Cortex of kidney (tissue), 1 donor: ENCODE measurements at places on chromosomes 2 and 18.

DNA sequence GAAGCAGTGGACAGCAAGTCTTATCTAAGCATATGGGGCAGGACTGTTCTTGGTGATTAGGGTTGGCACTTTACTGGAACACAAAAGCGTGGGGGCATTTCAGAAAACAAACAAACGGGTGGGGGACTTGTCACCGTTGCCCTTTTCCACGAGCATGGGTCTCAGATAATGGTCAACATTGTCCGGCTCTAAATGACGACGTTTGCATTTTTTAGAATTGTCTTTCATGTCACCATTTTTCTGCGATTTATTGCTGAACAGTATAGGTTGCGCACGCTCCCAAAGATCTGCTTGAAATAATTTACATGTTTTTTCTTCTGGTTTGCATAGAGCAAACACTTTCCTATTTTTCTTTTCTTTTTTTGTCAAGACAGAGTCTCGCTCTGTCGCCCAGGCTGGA is 46.6 kb upstream of the TBC1D8 start:
- DNase-seq, result no peak

GRCh38 chr2:190511104-190511503 is 23.4 kb downstream of the NEMP2 start:
- no peak for DNase-seq

GRCh38 chr2:235999011-235999410 is 169.2 kb downstream of the GBX2 start:
- no peak for DNase-seq

DNA sequence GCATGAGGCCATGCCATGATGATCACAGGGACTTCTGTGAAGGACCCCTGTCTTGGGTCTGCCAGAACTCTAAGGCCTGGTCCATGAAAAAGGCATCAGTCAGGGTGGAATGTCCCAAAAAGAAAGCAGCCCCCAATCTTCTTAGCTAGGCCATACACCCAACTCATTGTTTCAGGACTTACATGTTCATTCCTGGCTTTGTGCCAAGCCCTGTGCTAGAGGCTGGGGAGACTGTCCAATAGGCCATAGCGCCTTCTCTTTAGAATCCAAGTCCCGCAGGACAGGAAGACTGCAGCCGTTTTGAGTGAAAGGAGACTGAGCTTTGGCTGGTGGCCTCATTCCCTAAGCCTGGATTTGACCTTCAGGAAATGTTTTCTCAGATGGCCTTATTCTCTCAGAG is 247.3 kb downstream of the PRKCE start:
- DNase-seq, result no peak

DNA sequence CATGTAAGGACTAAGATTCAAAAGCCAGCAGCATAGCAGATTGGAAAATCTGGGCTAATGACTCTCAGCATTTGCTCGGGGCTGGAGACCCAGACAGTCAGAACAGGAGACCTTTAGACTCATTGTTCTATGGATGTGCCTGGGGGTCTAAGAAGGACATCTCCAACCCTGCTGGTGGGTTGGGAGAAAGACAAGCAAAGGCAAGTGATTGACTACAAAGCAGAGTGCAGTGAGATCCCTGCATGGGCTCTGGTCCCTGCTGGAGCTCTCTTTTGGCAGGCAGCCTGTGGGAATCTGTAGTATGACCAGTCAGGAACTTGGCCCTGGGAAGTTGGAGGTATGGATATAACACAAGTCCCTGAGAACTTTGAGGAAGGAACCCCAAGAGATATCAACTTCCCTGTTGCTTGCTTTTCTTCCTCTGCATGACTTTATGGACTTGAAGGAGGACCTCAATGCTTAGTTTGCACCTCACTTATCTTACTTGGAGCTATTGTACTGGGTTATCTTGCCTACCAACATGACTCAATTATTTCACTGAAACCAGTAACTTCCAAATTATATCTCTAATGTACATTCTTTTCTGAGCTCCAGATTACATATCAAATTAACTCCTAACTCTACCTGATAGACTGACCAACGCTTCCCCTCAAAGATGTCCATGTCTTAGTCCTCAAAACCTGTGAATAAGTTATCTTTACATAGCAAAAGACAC is 236.0 kb downstream of the CYRIA start:
- no peak for DNase-seq

GRCh38 chr2:137168552-137168951 is 403.2 kb downstream of the THSD7B start:
- no peak for DNase-seq

- no peak for DNase-seq
Measured at GRCh38 chr2:61774351-61774750, 79.5 kb downstream of the FAM161A start.

DNA sequence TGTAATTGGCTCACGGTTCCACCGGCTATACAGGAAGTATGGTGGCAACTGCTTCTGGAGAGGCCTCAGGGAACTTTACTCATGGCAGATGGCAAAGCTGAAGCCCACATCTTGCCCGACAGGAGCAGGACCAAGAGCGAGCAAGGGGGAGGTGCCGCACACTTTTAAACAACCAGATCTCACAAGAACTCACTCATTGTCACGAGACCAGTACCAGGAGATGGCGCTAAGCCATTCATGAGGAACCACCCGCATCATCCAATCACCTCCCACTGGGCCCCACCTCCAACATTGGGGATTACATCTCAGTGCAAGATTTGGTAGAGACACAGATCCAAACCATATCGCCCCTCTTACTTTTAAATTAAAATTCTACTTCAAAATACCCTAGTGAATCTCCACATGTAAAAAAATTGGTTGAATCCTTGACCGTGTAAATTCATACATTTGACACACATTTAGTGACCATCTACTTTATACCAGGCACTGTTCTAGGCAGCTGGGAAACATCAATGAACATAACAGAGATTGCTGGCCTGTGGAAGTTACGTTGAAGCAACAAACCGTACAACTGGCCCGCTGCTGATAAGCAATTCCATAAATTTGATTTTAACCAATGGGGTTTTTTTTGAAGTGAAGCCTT is 87.6 kb downstream of the ALPK2 start:
- DNase-seq, result no peak

- no peak for DNase-seq
Measured at GRCh38 chr2:15840148-15840547, 100.2 kb upstream of the MYCN start.

DNA sequence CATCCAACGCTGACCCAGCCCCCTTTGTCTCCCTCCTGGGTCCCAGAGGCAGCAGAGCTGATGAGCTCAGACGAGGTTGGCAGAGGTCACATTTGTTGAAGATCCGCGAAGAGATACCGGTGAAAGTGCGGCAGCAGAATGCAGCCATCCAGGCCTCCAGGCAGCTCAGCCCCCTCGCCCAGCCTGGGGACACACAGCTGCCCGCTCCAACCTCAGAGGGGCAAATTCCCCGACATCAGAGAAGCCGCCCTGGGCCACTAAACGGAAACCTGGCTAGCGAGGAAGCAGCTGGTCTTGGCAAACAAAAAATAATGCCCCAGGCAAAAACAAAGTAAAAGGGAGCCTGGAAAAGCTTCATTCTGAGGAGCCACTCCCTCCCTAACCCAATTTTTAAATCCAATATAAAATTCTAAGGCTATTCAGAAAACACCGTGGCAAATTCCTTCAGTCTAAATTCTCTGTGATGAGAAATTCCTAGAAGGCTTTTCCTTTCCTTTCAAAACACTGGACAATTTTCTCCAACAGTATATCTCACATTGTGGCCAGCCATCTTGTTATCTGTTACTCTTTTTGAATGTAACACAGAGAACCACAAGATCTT is 262.4 kb downstream of the SS18 start:
- DNase-seq, result no peak

DNA sequence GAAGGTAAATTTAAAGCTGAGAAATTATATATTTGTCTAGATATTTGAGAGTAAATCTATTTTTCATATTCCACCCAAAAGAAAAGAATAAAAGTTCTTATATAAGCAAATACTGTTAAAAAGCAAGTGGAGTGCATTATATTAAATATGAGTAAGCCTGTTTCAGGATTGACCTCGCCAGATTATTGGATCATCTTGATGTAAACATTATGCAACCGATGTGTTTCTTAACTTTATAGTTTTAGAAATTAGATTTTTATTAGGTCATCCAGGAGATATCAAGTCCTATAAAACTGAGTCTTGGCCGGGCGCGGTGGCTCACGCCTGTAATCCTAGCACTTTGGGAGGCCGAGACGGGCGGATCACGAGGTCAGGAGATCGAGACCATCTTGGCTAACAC is 100.3 kb upstream of the MSTN start:
- no peak for DNase-seq

DNA sequence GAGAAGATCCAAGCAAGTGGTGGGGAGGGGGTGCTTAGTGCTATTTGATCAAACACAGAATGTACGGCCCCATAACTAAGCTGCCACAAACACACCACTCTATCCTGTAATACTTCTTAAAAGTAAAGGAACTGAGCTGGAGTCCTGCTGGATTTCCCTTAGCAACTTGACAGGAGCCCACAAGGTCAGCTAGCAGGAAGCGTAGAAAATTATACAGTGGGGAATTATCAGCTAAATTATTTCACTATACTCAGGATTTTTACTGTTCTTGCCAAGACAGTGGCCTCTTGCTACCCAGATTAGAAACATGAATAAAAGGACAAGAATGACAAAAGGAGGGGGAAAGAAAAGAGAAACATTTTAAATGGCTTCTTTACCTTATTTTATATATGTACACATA is 217.1 kb downstream of the ZNF521 start:
- no peak for DNase-seq

DNA sequence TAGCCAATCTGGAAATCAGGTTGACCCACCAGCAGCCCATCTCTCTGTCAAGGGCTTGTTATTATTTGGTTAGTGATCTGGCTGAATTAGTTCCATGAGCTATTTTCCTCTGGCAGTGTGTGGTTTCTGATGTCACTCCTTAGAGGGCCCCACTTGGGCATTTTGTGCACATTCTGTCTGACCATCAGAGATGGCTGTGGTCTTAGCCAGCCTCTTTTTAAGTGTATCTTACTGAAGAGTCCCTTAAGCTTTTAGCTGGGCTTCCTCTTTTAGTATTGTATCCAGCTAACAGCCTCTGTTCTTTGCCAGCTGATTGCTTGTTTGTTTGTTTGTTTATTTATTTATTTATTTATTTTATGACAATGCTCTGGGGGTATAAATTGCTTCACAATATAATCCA is 951.1 kb upstream of the CNTNAP5 start:
- no peak for DNase-seq

DNA sequence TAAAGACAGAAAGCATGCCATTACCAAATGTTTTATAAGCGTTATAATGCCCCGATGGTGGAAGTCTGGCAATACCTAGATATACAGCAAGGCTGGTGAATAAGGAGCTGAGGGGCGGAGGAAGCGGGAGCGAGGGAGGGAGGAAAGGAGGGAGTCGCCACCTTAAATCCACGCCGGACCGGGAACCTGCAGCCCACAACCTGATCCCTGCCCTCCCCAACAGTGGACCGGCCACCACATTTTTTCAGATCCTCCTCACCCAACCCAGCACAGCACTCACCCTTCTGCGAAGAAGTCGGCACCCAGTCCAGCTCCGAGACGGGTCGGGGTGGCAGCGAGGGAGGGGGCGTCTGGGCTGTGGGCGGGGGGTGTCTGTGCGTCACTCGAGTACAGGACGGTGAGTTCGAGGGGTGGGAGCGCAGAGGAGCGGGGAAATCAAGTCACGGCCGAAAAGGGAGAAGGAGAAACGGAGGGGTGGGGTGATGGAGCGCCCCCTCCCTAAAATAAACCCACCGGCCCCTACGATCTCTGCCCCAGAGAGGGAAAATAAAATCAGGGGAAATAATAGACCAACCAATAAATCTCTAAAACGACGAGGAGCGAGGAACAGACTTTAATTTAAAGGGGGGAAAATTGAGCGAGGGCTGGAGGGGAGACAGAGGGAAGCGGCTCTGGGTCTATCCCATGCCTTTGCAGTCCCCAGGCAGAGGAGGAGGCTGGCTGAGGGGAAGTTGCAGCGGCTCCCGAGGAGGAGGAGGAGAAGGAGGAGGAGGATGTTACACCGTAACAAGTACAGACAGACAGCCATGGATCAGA is 96.5 kb upstream of the SERTAD2 start:
- DNase-seq, result no peak

- DNase-seq, result no peak
Measured at GRCh38 chr2:205800773-205801172, 118.5 kb downstream of the NRP2 start.

GRCh38 chr2:67340133-67341011 is 56.8 kb upstream of the ETAA1 start:
- no peak for DNase-seq

DNA sequence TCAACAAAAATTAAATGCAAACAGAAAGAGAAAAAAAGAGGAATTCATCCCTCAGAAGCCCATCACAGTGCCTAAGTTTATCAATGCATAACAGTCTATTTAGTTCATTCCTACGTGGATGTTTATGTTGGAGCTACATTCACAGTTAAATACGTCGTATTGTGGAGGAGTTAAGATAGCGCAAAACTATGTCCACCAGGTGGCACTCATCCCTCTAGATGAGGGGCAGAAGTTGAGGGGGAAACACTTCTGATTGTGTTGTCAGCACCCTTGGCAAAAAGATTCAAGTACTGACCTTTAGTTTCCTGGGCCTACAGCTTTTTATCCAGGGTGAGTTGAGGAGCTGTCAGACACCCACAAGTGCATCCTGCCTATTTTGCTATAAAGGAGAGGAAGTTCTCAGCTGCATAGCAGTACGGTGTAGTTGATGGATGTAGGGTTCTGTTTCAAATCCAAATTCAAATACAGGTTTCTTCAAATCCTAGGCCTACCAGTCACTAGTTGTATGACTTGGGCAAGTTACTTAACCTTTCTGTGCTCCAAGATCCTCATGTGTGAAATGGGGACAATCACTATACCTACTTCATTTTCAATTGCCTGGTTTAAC is 26.8 kb upstream of the MYO1B start:
- DNase-seq, result no peak

- no peak for DNase-seq
Measured at GRCh38 chr18:21897811-21898210, 157.2 kb downstream of the MIB1 start.

DNA sequence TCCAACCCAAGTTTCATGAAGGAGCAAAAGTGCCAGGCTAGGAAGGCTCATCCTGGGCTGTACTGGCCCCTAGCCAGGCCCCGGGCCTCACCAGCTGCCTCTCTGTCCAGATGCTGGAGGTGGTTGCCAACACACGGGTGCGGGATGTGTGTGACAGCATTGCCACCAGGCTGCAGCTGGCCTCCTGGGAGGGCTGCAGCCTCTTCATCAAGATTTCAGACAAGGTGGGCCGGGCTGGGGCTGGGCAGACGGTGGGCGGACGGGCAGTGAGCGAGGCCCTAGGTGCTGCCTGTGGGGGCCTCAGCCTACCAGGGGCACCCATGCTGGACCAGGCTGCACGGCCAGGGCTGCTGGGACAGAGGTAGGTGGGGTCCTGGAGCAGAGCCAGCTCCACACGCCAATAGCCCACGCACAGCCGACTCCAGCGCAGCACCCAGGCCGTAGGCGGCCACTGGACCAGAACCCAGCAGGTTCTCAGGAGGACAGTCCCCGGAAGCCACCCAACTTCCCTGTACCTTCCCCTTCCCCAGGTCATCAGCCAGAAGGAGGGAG is 11.8 kb upstream of the GPR17 start:
- DNase-seq, result no peak
